Dorsolateral prefrontal cortex (tissue), 122 donors: ENCODE measurements at places on chromosomes 2 and 18.
A peak's percentile ranks its signal among the peaks of the same experiment; 100 is the strongest.

DNA sequence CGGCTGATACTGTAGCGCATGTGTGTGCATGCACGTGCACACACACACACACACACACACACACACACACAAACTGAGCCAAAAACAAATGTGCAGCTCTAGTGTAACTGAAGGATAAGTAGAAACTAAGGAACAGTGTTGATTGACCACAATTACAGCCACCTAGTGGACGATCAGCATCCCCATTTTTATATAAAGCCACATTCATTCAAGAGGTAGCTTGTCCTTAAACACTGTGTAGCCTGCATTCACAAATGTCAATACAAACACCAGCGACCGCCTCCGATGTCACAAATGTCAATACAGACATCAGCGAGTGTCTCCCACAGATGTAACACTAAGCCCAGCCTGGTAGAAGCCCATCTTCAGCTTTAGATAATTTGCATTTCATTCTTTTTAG is 167.4 kb downstream of the PTGR3 start:
- DNase-seq = no peak

GRCh38 chr2:129935118-129935517 is 44.3 kb upstream of the RAB6C start:
- DNase-seq = no peak

DNA sequence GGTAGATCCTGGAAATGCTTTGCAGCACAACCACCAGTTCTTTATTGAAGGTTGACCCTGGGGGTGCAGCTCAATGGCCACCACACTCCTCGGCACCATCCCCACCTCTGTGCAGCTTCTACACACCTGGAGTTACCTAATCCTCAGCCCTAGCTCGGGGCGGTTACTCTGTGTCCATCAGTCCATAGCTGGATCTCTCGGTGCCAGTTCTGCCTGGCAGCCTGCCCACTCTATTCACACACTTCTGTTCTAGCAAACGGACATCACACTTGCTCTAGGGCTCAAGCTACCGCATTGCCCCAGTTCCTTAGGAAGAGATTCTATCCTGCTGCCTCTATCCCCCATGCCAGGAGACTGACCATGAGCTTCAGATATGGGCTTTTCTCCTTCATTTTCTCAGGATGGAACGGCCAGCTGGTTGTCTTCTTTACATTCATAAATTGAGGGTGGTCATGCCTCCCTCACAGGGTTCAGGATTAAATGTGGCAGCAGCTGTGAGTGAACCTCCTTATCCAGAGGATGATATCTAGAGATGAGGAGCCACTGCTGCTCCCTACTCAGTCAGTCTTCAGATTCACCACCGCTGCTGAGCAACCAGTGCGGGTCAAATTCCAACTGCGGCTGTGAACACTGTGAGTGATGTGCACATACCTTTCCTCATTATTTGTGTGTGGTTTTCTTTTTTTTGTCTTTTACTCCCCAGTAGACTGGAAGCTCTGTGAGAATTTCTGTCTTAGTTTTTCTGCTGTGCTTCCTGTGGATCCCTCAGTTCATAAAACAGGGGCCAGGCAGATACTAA is 66.9 kb upstream of the TRIB2 start:
- peak; percentile 32 for DNase-seq

GRCh38 chr2:9519250-9519649 is 36.4 kb downstream of the ADAM17 start:
- no peak for DNase-seq

- no peak for DNase-seq
Observed at GRCh38 chr18:26477828-26478466, 70.4 kb downstream of the KCTD1 start.

DNA sequence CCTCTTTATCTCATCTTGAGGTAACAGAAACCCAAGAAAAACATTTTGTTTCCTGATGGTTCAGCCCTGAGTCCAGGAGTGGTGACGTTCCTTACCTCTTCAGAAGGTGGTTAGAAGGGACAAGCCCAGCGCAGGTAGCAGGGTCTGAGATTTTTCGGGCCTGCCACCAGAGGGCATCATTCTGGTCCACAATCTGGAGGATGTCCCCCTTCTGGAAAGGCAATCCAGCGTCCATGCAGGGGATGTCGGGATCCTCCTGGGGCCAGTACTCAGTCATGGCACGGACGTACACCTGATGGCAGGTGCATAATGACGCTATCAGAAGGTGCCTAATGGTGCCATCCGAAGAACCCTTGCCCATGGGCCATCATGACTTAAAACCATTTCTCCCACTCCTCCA is 17.7 kb downstream of the MPP4 start:
- no peak for DNase-seq

DNA sequence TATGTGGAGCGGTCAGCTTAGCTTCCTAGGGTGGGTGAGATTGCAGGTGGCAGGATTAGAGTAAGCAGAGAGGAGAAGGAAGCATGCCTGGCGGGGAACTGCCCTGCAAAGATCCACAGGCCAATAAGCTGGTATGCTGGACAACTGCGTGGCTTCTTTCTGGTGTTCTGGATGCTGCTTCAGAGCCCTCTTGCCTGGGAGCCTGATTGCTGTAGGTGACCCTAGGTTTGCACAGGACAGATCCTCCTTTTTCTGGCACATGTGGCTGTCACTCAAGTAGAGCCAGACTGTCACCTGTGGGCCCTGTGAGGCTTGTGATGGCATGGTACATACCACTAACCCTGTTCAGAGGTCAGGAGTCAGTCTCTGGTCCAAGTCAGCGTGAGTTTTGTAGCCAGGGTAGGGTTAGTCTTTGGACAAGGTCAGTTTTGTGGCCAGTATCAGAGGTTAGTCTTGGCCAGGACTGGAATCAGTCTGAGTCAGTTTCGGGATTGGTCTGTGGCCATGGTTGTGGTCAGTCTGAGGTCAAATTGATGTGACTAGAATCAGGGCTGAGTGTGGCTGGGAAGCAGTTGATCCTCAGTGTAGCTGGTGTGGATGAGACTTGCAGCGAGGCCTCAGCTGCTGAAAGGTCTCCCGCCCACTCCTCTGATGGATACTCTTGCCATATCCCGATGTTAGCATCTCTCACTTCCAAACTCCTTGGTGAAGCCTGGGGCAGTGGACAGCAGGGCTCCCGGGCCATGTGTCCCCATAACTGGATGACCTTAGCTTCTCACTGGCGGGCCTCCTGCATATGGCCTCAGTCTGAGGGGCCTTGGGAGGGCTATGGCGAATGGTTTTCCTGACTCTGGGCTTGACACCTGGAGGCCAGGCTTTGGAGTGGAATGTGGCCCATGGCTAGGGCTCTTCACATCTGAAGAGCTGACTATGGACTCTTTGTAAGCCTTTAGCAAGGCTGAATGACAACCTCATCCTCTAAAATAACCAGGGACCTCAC is 260.5 kb downstream of the DYSF start:
- DNase-seq = no peak

DNA sequence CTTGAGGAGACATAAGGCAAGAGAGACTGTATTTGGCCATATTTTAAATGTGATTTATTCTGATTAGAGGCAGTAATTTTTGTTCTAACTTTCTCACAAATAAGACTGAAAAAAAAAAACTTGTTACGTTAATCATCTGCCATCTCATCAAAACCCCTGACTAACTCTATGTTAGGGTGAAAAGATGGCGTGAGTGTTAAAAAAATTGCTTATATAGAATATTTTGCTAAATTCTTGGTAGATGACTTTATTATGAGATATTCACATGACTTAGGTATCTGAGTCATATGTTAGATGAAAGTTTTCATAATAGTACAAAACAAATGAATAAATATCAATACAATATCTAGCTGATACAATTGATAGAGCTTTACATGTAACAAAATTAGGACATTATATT is 1508.7 kb upstream of the TMEFF2 start:
- no peak for DNase-seq

DNA sequence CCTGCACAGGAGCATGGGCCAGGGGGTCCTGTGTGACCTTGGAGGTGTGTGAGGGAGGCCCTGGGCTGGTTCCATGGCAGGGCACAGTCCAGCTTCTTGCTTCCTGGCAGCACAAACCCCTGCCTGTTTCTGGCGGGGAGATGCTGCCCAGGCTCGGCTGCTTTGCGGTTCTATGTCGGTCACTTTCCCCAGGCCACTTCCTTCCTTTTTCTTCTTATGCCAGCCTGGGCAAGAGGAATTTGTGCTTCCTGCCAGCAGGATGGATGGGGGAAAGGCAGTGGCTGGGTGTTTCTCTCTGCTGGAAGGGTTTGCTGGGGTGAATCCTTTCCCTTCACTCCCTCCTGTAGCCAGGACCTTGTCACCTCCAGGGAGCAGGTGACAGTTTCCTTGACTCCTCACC is 24.3 kb downstream of the ASAP2 start:
- DNase-seq = peak; percentile 44

- no peak for DNase-seq
Observed at GRCh38 chr18:62399781-62400308, 74.7 kb downstream of the TNFRSF11A start.

DNA sequence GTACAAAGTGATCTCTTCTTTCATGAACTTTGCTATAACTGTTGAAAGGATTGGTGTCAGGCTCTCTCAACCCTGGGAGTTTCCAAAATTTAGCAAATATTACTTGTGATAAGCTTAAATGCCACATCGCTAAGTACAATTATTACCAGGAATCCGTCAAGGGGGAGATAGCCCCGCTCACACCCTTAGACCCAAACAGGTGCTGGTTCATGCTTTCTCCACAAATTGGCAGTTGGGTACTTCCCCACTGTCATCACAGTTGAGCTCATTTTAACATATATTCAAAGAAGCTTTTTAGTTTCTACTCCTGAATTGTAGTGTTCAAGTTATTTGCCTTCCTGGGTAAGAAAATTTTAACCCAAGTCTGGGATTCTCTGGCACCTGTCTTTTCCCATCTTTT is 29.8 kb upstream of the EPB41L5 start:
- DNase-seq = no peak

GRCh38 chr2:204452464-204453023 is 92.7 kb upstream of the PARD3B start:
- DNase-seq = no peak

DNA sequence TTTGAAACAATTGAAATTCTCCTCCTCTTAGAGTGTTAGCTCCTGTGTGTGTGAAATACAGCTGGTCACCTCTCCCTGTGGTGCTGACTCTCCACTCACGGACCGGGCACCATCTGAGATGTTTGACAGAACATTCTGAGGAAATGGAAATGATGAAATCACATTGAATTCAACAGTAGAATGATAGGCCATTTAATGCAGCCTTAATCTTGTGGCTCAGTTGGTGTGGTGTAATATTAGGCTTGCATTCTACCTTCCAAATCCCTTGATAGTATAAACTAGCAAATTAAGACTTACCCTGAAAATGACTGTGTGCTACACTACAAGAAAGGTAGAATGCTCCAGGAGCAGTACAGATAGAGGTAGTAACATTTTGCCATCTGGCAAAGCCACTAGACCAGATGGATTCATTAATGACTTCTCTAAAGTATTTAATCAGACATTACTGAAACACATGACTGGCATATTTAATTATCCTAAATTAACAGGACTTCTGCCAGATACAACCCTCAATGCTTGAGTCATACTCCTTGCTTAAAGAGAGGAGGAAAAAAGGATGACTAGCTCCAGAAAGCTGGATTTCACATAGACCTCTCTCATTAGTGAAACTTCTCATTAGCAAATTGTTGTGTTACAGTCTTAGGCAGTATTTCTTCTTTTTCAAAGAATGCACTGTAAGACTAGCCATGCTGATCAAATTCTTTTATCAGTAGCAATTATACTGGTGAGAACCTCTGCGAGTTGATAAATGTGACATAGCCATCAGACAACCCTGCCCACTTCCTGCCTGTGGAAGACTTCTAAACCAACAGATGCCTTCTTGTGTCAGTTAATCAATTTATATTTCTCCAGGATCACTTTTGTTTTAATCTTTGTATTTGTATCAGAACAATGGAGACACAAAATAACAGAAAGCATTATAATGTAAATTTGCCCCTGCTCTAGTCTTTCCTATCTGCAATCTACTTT is 80.6 kb downstream of the EML6 start:
- no peak for DNase-seq

GRCh38 chr2:8675543-8675942 is 6.3 kb upstream of the ID2 start:
- DNase-seq = no peak

DNA sequence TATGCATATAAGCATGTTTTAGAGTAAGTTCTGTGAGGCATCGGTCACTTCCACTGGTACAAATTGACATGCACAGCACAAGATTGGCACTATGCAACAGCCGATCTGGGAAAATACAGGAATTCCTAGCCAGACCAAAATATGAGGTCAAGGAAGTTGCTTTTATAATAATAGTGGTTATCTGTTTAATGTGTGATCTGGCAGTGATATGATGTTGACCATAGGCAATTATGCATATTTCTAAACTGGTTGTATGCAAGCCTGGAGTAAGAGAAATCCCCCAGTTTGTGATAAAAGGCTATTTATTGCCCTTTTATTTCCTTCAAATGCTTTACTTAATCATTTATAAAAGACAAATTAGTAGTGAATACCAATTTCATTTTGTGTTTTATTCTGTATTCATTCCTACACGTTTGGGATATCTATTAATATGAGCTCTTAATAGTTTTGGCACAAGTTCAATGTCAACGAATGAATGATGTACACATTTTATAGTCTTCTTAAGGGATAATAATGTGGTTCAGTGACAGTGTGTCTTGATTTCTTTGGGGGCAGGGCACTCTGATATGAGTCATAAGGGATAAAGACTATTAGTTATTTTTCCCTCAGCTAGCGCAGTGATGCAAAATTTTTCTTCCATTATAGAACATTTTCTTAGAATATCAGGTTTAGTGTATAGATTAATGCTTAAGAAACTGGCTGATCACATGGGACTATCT is 34.7 kb upstream of the ZEB2 start:
- DNase-seq = no peak

GRCh38 chr18:63025251-63026090 is 294.1 kb downstream of the BCL2 start:
- no peak for DNase-seq

- no peak for DNase-seq
Observed at GRCh38 chr2:25066455-25066854, 24.6 kb downstream of the EFR3B start.

DNA sequence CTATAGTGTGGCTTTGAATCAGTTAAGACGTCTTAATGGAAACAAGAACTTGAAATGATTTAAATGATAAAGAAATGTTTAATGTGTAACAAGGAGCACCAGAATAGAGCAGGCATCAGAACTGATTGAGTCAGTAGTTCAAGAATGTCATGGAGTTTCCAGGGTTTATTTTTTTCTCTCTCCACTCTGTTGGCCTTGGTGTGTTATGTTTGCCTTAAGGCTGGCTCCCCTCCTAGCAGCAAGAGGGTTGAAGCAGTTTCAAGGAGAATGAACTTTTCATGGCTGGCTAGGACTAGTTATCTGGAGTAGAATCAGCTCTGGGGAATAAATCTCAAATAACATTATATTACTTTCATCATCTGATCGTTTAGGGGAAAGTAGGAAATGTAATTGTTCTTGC is 13.4 kb upstream of the GLS start:
- DNase-seq = no peak

- DNase-seq = no peak
Observed at GRCh38 chr2:47297767-47298425, 105.1 kb upstream of the MSH2 start.

GRCh38 chr2:437756-438393 is 150.0 kb upstream of the ALKAL2 start:
- no peak for DNase-seq

DNA sequence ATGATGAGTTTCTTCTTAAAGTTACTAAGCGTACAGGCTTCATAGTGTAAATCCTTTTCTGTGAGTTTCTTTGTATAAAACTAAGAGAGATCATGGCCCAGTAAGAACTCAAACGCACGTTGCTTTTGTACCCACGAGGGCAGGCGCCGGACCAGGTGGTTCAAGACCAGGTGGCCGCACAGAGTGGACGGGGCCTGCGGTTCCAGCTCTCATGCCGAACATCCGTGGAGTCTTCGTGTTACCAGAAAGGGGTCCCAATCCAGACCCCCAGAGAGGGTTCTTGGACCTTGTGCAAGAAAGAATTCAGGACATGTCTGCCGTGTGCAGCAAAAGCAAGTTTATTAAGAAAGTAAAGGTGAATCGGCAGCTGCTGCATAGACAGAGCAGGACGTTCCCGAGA is 53.0 kb downstream of the KCNG2 start:
- no peak for DNase-seq
